ENCODE measurements at places on chromosomes 5 and 9.

GRCh38 chr9:8484597-8485191 is 685.1 kb upstream of the DMAC1 start:
- DNase-seq, result no peak

DNA sequence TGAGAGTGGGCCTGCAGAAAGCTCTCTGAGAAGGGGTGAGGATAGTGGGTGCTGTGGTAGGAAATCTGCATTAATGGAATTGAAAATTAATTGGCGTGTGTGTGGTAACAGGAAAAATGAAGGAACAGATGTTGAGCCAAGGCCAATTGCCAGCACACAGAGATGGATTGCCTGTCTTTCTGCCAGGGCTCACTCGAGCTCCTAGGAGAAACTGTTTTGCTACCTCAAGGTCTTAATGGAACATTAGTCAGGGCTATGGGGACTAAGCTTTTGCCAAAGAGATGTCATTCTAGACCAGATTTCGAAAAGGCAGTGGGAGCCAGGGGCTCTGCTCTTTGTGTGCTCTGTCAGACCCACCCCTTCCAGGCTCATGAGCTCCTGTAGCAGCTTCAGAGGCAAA is 124.0 kb upstream of the EFNA5 start:
- DNase-seq, result no peak

- DNase-seq, result no peak
Measured at GRCh38 chr9:9945966-9946365, 666.8 kb downstream of the PTPRD start.

DNA sequence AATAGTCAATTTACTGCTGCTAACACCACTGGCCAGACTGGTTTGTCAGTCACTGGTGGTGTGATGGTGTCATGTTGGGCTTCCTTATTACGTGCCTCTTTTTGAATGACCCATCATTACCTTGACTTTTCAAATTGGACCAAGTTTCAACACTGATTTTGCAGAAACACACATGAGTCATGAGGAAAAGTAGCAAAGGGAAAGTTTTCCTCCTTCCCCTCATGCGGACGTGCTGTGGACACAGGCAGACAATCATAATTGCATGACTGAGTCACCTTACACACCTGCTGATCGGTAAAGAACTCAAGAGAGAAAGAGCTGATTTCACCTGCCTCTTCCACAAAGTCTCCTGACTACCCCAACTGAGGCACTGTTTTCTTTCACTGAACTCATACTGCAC is 324.5 kb downstream of the ARRDC3 start:
- DNase-seq, result no peak

DNA sequence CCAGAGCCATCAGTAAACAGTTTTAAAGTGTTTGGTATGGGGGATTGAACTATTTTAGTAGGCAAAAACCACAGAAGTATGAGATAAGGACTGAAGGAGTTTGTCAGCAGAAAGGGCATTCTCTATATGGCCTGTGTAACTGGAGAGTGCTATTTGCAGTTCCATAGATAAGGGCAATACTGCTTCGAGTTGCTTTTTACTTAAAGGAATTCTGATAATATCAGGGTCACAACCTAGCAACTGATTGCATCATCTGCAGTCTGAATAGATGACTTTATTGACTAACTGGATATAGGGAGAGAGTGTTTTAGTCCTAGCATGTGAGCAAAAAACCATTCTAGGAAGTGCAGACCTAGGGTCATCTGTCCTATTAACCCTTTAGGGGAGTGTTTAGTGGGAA is 645.2 kb upstream of the PTPRD start:
- no peak for DNase-seq

GRCh38 chr5:52725808-52726207 is 61.9 kb upstream of the ITGA1 start:
- no peak for DNase-seq

DNA sequence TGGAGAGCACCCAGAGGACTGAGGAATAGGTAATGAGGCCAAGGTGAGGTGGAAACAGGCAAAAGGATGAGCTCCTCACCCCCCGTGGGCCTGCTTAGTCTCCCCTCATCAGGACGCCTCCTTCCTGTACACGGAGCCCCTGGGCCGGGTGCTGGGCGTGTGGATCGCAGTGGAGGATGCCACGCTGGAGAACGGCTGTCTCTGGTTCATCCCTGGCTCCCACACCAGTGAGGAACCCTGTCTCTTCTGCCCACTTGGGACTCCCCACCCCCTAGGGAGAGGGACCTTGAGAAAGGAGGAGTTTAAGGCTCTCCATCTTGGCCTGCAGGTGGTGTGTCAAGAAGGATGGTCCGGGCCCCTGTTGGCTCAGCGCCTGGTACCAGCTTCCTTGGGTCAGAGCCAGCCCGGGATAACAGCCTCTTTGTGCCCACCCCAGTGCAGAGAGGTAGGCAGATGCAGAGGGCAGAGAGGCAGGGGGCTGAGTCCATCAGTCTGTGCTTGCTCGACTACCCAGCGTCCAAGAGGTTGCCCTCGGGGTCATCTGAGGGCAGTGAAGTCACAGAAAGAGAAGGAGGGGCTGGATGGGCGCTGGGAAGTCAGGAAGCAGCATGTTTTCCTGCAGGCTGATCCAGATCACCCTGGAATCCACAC is 7.0 kb downstream of the DOLK start:
- no peak for DNase-seq

DNA sequence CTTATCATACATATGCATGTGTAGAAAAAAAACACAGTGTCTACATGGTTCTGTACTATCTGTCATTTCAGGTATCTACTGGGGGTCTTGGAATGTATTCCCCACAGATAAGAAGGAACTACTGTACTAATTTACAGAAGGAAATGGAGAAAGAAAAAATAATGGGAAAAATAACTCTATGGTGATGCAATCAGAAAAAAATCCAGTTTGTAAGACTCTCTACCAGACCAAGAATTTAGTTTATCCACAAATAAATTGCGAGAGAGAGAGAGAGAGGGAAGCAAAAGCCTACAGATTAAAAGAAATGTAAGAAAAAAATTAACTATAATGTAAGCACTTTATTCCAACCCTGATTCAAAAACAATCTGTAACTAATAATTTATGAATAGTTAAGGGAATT is 708.6 kb upstream of the ZNF608 start:
- DNase-seq, result no peak

DNA sequence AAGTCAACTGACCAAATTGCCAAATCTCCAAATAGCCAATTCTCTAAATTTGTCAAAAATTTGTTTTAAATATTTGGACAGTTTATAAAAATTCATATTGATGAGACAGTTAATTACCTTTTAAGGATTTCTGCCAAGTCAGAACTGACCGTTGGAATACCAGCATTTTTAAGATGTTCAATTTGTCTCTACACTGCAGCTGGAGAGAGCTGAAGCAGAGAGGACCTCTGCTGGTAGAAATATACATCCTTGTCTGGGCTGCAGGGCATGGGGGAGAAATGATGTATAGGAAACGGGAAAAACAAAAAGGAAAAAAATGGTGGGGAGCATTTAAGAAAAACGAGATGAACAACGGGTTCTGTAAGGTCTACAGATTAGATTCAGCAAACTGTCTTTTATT is 16.8 kb downstream of the NR6A1 start:
- DNase-seq, result no peak

DNA sequence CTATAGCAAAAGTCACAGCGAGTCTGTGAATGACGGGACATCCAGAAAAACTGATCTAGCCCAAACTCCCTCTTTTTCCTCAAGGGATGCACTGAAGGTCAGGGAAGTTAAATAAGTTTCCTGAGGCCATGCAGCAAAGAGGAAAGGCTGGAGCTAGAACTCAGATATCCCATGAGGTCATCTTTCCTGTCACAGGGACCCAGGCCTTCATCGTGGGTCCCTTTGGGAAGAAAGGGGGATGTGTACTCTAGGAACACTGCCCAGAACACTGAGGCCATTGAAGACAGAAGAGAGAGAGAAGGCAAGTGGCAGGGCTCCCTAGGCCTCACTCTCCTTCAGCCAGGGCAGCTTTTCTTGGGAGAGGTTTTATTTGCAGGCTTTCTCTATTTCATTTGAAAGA is 182.0 kb downstream of the EBF1 start:
- no peak for DNase-seq

GRCh38 chr5:93517828-93518227 is 63.2 kb downstream of the NR2F1-AS1 start:
- DNase-seq, result no peak

GRCh38 chr5:73176250-73176649 is 3.3 kb downstream of the TMEM174 start:
- no peak for DNase-seq

GRCh38 chr5:20678814-20679298 is 690.9 kb upstream of the CDH18 start:
- no peak for DNase-seq

- DNase-seq, result no peak
Measured at GRCh38 chr5:91420879-91421278, 37.8 kb upstream of the ARRDC3 start.
